Stimulated activated CD4-positive, alpha-beta T cell treated with anti-CD3 and anti-CD28 coated beads, Interleukin-2, amount 100 ng/mL, for 48 hours (primary cell): ENCODE measurements at places on chromosomes 7 and 10.

DNA sequence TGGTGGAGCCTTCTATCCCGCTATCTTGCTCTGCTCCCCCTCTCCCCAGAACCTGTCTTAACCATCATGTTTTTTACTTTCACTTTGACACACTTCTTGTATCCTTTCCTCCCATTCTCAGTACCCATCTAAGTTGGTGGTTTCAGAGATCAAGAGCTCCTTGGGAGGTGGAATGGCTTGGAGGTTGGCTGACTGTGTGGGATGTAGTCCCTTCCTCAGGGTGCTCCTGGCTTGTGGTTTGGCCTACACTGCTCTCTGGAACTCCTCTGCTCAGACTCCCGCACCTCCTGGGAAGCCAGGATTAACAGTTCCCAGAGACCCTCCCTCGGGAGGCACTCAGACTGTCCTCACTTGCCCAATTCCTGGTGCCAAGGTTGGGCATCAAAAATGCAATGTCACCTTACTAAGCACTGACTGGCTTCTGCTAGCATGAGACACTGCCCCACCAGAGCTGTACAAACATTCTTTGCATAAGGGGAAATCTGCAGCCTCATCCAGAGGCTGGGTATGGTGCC, 93.1 kb upstream of the NAMPT start:
- DNase-seq: no peak

GRCh38 chr10:127090138-127090537, 106.3 kb downstream of the INSYN2A start:
- no peak for DNase-seq

DNA sequence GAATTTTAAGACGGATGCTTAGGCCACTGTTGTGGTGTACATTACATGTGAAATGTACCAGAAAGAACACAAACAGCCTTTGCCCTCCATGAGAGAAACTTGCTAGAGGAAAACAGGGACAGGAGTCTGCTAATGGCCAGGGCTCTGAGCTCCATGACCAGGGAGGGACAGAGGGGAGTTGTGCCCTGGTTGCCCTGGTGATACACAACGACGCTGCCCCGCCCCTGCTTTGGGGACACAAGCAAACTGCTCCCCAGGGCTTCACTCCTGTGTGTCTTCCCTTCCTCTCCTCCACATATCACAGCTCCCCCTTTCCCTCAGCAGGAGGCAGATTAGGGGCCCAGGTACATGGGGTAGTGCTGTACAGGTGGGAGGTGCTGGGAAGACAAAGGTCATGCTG, 36.2 kb downstream of the AMPH start:
- DNase-seq: no peak

DNA sequence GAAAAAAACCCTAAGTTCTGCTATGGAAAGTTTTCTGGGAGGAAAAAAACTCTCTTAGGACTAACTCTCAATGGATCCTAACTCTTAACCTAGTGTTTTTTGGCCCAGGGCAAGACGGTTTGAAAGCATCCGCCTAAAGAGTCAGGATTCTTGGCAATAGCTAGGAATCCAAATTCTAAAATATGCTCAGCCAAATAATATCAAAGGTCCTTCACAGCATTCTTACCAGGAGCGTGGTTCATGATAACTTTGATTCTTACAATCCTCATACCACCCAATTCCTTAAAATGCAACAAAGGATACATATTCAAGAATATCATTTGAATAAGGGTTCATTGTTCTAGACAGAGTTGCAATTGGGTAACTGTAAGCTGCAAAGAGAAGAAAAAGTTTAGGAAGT, 21.3 kb downstream of the CPA1 start:
- no peak for DNase-seq

- DNase-seq: no peak
These were observed 130.6 kb downstream of the CAMK1D start for GRCh38 chr10:12479924-12480323.

- no peak for DNase-seq
These were observed 142.5 kb downstream of the PCLO start for GRCh38 chr7:83020161-83020560.

GRCh38 chr10:110805292-110805691, 66.4 kb upstream of the PDCD4 start:
- DNase-seq: no peak

GRCh38 chr10:11822026-11822756, 965 bp upstream of the PROSER2 start:
- no peak for DNase-seq

DNA sequence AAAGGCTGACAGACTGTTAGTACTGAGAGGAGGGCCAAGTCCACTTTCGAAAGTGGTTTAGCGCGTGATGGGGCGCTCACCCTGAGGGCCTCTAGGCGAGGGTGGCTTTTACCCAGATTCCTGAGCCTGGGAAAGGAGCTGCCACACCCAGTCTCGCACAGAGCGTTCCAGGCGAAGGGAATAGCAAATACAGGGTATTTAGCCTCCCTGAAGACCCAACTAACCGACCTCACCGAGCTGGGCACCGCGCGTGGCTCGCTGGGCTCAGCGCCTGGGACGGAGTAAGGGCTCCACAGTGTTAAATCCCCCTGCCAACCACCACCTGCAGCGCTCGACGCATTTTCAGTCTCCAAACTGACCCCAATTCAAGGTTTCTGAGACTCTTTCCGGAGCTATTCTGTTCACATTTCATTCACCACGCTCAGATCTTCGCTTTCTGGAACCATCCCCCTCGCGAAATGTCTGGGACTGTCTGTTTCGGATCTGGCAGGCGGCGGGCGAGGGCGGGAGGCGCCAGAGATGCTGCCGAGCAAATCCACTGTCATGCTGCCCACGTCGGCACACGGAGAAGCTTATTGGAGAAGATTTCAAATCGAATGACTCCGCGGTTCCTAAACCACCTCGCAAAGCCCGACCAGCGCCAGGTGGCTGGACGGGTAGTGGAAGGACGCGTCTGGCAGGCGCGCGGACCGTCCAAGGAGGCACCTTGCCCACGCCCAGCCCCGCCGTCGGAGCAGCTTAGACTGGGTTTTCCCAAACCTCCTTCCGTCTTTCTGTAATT, 1.4 kb upstream of the OSBPL3 start:
- DNase-seq: peak; percentile 60

DNA sequence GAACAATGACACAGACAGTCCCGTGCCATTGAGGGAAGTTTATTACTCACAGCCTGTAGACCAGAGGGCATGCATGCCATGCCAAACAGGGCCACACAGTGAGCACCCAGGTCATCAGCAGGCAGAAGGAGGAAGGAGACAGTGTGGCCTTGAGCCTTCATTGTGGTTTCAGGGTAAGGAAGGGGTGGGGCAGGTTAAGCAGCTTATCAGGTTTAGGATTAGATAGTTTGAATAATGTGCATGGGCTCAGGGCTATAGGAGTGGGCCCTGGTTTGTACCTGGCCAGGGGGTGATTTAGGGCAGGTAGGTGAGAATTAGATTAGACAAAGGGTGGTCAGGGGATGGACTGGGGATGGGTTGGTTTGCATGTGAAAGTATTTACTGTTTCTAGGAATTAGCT, 67.9 kb downstream of the ADCY1 start:
- DNase-seq: no peak

- no peak for DNase-seq
These were observed at the start of gene DGKB for GRCh38 chr7:14902589-14903067. Gene DGKB (minus strand): TSS chr7:14902751.

DNA sequence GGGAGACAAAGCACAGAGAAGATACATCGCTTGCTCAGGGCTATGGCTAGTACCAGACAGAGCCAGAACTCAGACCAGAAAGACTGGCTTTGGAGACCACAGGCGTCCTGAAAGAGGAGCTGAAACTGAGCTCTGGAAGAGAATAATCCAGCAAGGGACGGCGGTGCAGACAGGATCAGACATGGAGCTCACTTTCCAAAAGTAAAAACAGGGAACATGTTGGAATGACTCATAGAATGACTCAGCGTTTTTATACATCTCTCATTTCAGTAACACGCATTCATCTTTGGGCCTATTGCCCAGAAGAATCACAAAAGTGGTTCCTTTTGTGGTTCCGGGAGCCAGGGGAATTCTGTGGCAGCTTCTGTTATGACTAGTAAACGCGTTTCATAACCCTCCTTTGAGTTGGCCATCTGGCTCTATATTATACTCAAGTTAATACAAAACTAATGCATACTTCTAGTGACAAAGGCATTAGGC, 37.2 kb downstream of the PLEKHS1 start:
- no peak for DNase-seq

GRCh38 chr7:43441231-43442130, 141.4 kb upstream of the STK17A start:
- DNase-seq: no peak

GRCh38 chr10:5466451-5467206, 32.7 kb downstream of the CALML5 start:
- no peak for DNase-seq

DNA sequence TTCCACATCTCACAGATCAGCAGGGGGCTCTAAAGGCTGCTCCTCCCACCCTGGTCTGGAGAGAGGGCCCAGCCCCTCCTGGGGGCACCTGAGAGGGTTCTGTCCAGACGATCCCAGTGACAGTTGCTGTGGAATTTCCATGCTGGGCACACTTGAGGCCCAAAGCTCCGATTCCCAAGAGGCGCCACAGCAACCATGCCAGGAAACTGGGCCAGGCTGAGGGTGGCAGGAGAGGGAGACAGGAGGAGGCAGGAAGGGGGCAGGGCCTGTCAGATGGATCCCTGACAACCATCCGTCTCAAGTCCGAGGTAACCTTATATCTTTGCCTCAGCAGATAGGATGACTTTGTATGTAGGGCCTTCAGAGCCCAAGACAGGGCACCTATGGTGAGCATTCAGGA, 4.3 kb upstream of the NOS3 start:
- no peak for DNase-seq

GRCh38 chr10:82267014-82267413, 392.0 kb downstream of the NRG3 start:
- DNase-seq: no peak

GRCh38 chr10:112030431-112030830, 153.1 kb downstream of the GPAM start:
- no peak for DNase-seq

- DNase-seq: no peak
These were observed 23.1 kb downstream of the RCC1L start for GRCh38 chr7:75050501-75050900.

DNA sequence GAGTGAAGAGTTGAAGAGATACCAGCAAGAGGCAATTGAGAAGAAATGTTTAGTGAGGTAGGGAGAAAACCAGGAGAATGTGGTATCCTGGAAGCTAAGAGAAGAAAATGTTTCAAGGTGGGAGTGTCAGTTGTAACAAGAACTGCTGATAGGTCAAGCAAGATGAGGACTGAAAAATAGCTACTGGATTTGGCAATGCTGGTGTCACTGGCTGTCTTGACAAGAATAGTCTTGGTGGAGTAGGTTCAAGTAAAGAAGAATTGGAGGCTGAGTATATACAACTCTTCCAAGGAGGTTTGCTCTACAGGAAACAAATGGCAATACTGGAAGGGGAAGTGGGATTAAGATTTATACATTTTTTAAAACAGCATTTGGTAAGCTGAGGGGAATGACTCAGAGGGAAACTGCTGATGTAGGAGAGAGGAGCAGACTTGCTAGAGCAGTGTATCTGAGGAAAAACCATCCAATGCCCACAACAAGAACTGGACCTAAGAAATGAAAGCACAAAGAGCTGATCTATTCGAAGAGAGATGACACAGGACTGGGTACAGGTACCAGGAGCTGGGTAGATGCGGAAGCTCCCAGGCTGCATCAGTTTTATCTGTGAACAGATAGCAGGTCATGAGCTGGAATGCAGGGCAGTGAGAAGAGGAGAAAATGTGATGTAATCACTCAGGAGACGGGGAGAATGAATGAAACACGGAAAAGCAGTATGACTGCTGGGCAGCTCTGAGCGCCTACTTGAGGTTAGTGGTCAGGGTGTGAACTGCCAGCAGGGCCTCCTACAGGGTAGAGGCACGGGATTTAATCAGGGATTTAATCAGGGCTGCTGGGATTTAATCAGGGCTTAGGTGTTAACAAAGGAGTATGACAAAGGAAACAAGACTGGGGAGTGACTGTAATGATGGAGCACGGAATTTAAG, 34.5 kb downstream of the FAM25A start:
- DNase-seq: peak; percentile 2

DNA sequence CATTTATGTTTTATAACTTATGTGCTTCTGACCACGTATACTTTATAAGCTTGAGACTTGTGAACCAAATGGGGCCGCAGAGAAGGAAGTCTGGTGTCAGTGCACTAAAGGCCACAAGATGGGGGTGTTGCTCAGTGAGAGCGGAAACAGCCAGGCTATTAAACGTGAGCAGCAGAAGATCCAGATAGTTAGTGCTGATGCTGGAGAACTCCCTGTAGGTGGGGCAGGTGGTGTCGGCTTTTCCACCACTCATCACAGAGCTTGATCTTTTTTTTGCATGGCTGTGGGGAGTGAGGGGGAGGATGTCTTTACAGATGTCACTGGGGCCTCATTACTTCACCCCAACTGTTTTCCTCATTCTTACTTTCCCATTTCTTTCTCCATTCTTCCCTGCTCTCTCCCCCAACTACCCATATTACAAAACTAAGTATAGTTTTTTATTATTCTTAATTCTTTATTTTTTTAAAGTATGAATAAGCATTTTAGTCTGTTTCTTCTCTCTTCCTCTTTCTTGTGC, 34.7 kb downstream of the ACADSB start:
- DNase-seq: peak; percentile 3

DNA sequence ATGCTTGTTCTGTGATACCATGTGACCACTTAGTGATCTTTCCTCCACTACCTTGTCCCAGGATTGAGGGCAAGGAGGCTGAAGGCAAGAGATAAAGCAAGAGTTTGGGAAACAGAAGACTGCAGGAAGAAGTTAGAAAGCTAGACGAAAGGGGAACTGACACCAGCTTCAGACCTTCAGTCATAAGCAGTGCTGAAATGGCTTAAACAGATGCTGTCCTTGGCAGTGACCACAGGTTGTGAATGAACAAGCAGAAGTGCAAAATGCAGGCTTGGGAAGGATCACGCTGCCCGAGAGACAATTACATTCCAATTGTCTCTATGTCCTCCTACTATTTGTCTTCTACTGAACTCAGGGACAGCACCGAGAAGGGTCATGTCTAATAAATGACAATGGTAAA, 704.9 kb upstream of the AUTS2 start:
- DNase-seq: no peak

- no peak for DNase-seq
These were observed 10.8 kb downstream of the UROS start for GRCh38 chr10:125812128-125812750.

DNA sequence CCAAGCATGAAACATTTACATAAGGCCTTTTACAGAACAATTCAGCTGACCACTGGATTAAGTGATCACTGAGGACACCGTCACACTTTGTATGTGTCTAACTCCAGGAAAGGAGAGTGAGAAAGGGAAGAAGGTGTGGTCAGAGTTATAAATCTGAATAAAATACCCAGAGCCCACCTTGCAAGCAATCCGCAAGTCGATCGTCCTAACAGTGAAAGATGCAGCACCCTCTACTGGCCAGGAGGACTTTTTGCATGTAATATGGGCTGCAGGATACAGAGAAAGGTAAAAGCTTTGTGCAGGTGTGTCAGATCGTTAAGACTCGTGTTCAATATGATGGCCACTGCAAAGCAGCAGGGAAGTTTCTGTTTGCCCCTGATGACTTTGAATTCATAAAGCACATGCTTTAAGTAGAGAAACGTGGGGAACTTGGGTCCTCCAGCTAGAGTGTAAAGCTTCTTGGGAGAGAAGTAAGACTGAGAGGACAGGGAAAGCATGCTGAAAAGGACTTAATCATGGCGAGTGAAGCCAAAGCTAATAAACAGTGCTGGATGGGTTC, 68.5 kb upstream of the BMPER start:
- peak; percentile 12 for DNase-seq

GRCh38 chr10:94546049-94546900, 687 bp downstream of the HELLS start:
- no peak for DNase-seq
